Panc1 (cell line): ENCODE measurements at places on chromosomes 11 and 22. TPM values are rescaled to one million over a fixed set of nuclear protein-coding genes. Genes with fewer than 3 reads are reported as not detected.

TPH1 gene
- total RNA-seq: 0.05 TPM

GRCh38 chr22:31475800-31476199, 13.8 kb downstream of the EIF4ENIF1 start:
- H3K4me1 ChIP-seq: no peaks in the 10 kb centered on the region
- no peak overlapping the region for H3K4me3 ChIP-seq
- H3K27me3 ChIP-seq: no peaks in the 10 kb centered on the region
- no peak overlapping the region for H3K27ac ChIP-seq
- peaks cover 8% of the 10 kb centered on the region for H3K36me3 ChIP-seq

DNA sequence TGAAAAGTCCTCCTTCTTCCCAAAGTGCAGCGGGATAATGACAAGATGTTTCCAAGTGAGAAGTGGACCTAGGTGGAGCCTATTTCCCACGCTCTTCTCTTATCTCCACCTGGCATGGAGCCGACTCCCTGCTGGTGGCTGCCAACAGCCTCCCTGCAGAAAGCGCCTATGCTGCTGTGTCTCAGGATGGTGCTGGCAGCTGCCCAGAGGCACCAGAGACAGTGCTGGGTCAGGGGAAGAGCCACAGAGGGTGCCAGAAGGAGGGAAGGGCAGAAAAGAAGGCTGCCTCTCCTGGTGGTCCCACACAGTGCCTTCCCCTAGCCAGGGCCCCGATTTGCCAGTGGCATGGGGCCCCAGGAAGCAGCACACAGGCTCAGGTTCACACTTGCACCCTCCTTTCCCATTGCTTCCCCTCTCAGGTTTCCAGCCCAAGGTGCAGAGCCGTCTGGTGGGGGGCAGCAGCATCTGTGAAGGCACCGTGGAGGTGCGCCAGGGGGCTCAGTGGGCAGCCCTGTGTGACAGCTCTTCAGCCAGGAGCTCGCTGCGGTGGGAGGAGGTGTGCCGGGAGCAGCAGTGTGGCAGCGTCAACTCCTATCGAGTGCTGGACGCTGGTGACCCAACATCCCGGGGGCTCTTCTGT, 19.0 kb downstream of the CD5 start:
- DNase-seq: no peak
- H3K4me3 ChIP-seq: no peak overlapping the region
- H3K4me1 ChIP-seq: peaks cover 3% of the 10 kb centered on the region
- no peaks in the 10 kb centered on the region for H3K36me3 ChIP-seq
- no peaks in the 10 kb centered on the region for H3K27me3 ChIP-seq

DNA sequence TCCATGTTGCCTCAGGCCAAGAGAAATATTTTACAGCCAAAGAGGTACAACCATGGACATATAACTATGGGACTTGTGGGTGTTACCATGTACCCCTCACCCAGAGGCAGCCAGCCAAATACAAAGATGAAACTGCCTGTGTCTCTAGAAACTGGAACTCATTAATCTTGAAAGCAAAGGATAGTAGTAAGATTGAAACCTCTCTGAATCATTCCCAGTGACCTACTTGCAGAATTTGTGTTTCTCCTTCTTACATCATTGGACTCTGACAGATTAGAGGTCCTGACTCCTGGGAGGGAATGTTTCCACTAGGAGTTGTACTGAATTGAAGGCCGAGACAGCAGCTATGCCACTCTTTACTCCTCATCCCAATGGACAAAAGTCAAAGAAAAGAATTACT, 257.4 kb upstream of the UBASH3B start:
- no peak overlapping the region for H3K27ac ChIP-seq
- DNase-seq: no peak
- H3K4me3 ChIP-seq: no peak overlapping the region
